RKO (cell line): ENCODE measurements at places on chromosomes 1 and 21.

DNA sequence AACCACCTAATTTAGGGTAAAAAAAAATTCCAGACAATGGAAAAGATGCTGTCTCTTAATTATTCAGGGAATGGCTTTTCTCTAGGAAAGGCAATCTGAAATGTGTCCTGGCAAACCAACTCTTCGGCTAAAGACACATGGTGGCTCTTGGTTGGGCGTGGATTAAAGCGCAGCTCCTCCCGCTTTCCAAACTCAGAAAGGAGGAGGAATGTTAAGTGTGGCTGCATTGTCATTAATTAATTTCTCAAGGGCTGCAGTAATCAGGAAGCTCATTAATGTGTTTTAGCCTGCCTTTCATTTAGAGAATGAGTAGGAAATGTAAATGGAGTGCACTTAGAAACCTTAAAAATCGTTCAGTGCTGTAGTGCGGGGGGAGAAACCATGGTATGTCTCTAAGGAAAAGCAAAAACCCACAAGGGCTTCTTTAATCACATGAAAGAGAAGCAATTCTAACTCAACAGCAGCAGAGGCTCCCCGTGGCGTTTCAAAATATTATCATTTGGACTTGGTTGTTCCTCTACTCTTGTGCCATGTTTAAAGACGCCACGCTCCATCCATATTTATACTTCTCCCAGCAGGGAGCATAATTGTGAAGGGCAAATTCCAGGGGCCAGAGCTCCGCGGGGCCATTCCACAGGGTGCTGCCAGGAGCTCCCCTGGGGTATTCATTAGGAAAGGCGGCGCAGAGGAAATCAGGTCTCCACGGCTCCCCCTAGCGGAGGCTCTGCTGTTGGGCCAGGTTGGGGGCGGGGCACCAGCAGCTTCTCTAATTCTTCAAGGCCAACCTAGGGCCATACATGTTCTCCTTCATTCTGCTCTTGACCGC is 91.9 kb upstream of the SSX2IP start:
- DNase-seq = peak; percentile 47

DNA sequence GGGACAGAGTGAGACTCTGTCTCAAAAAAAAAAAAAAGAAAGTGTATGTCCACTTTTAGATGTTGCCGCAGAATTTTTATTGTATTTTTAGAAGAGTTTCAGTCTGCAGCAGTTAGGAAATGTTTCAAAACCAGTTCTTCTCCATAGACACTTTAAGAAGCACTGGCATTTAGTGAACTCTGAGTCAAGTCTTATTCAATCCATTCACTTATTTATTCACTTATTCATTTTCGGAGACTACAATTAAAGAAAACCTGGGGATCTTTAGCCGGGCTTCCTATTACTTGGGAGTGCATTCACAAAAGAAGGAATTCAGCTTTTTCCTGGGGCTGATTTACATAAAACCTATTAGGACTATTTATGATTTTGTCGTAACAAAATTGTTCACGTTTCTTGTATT is 12.3 kb downstream of the RCAN3 start:
- DNase-seq = no peak

- DNase-seq = peak; percentile 69
These were observed 3.8 kb downstream of the DNASE2B start for GRCh38 chr1:84402060-84402459.

GRCh38 chr1:224203243-224204016 is 20.4 kb downstream of the DEGS1 start:
- peak; percentile 20 for DNase-seq

DNA sequence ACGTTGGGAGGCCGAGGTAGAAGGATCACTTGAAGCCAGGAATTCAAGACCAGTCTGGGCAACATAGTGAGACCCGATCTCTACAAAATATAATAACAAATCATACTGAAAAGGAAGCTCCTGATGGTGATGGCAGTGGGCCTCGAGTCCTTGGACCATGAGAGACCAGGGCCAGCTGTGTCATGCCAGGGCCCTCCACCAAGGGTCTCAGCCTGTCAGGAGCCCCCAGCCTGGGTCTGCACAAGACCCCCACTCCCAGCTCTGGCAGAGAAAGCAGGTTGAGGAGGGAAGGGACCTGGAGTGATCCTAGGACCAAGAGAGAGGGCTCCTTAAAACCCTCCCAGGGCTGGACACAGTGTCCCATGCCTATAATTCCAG is 6.7 kb upstream of the CTRC start:
- no peak for DNase-seq

DNA sequence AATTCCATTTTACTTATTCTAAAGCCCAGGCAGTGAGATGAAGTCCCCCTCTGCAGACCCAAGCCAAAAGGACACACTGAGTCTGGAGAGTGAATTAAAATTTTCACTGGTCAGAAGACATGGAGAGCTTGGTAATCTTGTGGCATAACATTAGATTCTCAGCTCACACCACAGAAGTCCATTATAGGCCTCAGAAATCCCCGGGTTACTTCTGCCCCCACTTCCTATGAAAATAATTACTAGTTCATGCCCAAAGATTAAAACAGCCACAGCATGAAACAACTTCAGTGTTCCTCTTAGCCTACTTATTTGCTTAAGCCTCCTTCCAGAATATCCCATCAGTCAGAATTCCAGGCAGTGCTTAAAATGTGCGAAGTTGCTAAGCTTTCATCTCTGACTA is 123.3 kb downstream of the ZC3H11B start:
- DNase-seq = no peak
